Osteoblast (primary cell): ENCODE measurements at places on chromosomes 11 and 22. TPM values are rescaled to one million over a fixed set of nuclear protein-coding genes. Genes with fewer than 3 reads are reported as not detected.

DNA sequence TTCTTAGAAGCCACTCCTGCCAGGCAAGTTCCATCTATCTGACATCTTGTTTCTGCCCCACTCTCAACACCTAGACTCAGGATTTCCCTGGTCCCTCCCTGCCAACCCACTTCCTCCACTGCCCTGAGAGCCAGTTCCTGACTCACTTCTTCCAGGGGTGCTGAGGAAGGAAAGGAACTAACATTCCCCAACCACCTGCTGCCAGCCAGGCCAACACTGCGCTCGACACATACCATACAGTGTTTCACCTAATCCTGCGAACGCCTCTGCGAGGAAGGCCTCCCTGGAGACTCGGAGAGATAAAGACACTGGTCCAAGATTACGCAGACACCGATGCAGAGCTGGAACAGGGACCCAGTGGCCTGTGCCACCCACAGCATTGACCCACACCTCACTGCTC lies 40.2 kb downstream of the MICAL3 start:
- no peak for DNase-seq

- DNase-seq = peak; percentile 93
Observed at GRCh38 chr11:116691771-116692177, 81.0 kb downstream of the BUD13 start.

GRCh38 chr11:72124046-72124445 lies 11.5 kb upstream of the FOLR3 start:
- no peak for DNase-seq

GRCh38 chr22:42930810-42931420 lies 73.8 kb upstream of the ARFGAP3 start:
- DNase-seq = peak; percentile 26

Gene SYT12
- total RNA-seq = 4.0 and 4.1 TPM in 2 replicates

DNA sequence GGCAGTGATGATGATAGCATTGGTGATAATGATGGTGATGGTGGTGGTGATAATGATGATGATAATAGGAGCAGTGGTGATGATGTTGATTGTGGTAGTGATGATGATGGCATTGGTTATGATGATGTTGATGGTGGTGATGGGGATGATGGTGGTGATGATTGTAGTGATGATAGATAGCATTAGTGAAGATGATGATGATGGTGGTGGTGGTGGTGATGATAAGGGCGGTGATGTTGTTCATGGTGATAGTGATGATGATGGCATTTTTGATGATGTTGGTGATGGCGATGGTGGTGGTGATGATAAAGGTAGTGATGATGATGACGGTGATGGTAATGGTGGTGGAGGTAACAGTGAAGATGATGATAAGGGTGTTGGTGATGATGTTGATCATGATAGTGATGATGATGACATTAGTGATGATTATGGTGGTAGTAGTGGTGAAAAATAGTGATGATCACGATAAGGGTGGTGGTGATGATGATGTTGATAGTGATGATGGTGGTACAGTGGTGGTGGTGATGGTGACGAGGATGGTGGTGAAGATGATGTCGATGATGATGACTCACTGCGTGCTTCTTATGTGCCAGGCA lies 93.0 kb downstream of the MPPED1 start:
- no peak for DNase-seq

Gene KRTAP5-2
- total RNA-seq = not detected in 2 replicates
